ENCODE measurements at places on chromosomes 1 and 21.

- no peak for DNase-seq
Observed at GRCh38 chr1:52576074-52576473, 23.2 kb upstream of the TUT4 start.

DNA sequence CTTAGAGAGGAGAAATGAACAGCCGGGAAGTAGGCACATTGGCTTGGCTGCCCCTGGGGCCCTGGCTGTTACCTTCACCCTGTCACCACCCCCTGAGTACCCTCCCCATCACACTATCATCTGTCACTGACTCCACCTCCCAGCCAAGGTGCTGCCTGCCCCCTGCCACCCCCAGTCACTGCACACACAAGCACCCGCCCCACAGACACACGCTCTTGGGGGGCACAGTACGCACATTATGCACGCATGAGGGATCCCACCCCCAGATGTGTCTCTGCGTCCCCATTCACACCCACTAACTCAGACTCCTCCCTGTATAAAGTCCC is 223.3 kb downstream of the PTPRU start:
- no peak for DNase-seq

GRCh38 chr1:65341381-65341780 is 32.0 kb downstream of the DNAJC6 start:
- no peak for DNase-seq

DNA sequence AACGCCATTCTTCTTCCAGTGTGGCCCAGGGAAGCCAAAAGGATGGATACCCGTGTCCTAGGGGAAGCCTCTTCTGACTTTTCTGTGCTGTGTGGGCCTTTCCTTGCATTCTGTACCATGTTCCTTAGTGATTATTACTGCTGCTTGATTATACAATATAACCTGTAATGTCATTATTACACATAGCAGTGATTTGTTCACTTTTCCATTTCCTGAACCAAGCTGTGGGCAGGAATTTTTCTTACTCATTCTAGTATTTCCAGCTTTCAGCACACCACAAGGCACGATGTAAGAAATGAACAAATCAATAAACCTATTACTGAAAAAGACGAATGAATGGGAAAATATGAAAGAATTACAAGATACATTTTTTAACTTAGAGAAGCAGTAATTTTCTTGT is 8.4 kb upstream of the USP33 start:
- DNase-seq: no peak

- no peak for DNase-seq
Observed at GRCh38 chr1:32766328-32766972, 50.7 kb downstream of the YARS1 start.

DNA sequence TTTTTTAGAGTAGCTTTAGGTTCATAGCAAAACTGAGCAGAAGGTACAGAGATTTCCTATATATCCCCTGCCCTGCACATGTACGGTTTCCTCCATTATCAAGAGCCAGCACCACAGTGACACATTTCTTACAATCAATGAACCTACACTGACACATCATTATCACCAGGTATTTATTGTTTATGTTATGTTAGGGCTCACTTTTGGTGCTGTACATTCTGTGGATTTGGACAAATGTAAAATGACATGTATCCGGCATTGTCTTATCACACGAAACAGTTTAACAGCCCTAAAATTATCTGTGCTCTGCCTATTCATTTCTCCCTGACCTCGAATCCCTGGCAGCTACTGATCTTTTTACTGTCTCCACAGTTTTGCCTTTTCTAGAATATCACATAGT is 93.7 kb upstream of the DPH5 start:
- DNase-seq: no peak

- DNase-seq: no peak
Observed at GRCh38 chr1:151939779-151940178, 30.5 kb upstream of the THEM4 start.

- peak; percentile 87 for DNase-seq
Observed at GRCh38 chr1:30670240-30671060, 52.9 kb downstream of the MATN1 start.

DNA sequence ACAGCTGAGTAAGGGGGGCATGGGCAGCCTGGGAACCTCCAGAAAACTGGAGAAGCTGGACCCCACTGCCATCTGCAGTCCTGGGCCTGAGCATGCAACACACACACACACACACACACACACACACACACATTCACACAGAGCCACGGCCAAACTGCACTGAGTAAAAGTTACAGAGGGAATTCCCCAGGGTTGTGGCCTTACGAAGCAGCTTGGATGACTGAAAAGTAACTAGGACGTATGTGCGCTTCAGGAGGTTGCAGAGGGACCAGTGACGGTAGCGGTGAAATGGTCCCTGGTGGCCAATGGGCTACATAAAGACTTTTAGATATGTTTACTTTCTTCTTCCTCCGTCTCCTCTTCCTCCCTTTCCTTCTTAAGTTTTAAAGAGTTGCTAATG is 232.5 kb upstream of the TMEM51 start:
- DNase-seq: no peak

- no peak for DNase-seq
Observed at GRCh38 chr1:71435951-71436350, 355.1 kb upstream of the ZRANB2 start.

DNA sequence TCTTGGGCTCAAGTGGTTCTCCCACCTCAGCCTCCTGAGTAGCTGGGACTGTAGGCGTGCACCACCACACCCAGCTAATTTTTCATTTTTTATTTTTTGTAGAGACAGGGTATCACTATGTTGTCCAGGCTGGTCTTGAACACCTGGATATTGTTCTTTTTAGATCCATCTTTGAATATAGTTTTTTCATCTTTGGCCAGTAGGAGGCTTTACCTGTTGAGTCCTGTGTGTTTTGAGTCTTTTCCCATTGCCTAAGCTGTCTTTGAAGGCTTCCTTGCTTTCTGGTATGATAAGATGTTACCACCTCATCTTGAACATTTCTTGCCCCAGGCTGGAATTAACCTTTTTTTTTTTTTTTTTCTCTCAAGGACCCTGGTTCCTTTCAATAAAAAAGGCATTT is 387.8 kb upstream of the RUNX1 start:
- no peak for DNase-seq

DNA sequence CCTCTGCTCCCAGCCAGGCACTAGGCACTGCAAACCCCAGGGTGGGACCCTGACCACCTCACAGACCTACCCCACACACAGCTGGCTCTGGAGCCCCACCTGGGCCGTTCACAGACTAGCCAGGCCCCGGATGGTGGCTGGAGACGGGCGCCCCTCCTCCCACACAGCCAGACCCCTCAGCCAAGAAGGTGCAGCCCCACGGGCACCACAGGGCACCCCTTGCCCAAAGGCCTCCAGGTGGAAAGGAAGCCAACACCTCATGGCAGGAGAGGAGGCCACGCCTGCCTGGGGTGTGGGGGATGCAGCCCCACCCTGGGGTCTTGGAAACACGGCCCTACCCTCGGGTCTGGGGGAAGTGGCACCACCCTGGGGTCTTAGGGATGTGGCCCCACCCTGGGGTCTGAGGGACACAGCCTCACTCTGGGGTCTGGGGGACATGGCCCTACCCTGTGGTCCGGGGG is 44.6 kb downstream of the WNT9A start:
- DNase-seq: no peak

- DNase-seq: no peak
Observed at GRCh38 chr1:6801199-6801598, 15.9 kb downstream of the CAMTA1 start.

DNA sequence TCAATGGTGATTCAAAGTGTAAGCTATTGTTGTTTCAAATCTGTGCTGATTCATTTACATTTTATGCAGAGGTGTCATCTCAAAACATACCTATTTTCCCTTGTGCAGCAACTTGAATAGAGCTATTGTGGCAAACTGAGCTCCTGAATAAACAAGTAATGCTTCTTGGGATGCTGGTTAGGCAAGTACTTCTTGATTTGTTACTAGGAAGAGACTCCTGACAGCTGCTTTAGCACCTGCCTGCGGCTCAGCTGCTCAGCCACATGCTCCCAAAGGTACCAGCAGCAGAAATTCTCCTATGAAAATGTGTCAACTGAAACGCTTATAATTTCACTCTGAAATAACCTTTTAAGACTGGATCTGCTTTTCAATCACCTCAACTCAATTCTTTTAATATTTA is 352.3 kb downstream of the RYR2 start:
- no peak for DNase-seq

DNA sequence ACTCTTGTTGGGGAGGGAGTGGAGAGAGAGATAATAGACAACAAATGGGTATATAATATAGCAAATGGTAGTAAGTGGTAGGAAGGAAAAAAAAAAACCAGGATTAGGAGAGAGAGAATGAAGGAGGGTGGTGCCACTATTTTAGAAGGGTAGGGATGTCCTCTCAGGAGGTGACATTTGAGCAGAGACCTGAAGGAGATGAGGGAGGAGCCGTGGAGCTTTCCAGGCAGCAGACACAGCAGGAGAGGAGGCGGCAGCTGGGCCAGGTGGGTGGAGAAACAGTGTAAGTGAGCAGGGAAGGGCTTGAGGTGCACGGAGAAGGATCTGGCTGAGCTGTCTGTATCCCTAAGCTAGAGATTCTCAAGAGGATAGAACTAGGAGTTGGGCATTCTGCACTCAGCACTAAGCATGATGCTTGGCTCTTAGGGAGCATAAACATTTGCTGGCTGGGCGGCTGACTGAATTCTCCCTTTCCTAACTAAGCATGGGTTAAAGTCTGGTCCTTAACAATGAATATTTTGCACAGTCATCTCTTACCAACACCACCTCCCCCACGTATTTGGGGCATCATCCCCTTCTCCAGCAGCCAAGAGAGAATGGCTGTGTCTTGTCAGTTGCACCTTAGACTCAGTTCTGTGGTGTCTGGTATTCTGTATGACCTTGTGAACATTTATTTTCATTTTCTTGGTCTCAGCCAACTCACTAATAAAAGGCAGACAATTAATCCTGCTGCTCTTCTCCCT is 27.6 kb upstream of the SARS1 start:
- DNase-seq: no peak

DNA sequence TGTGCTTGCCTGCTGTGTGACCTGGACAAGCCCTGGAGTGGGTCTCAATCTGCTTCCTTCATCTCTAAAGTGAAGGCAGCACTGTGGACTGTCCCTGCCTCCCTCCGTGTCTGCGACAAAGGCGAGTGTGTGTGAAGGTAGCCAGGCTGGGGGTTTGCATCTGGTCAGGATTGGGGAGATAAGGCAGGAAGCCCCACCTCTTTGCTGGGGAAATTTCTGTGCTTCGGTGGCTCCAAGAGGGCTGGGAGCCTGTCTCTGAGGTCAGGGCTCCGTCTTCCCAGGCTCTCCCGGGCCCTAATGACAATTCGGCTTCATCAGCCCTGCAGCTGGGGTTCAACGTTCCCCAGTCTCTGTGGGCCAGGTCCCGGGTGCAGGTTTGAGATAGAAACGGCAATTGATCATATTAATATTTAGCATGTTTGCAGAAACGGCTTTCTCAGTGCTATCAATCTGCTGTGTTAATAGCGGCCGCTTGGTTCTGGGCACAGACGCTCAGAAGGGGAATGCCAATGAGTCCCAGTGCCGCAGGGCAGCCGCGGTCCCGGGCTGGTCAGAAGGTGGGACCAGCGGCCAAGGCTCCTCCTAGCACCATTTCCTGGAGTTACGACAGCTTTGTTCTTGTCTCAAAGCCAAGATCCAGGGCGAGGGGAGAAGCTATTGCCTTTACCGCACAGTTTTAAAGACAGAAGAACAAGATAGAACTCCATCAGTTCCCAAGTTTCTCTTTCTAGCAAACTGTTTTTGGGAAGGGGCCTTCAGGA is 105.7 kb downstream of the PRDM16 start:
- DNase-seq: no peak

DNA sequence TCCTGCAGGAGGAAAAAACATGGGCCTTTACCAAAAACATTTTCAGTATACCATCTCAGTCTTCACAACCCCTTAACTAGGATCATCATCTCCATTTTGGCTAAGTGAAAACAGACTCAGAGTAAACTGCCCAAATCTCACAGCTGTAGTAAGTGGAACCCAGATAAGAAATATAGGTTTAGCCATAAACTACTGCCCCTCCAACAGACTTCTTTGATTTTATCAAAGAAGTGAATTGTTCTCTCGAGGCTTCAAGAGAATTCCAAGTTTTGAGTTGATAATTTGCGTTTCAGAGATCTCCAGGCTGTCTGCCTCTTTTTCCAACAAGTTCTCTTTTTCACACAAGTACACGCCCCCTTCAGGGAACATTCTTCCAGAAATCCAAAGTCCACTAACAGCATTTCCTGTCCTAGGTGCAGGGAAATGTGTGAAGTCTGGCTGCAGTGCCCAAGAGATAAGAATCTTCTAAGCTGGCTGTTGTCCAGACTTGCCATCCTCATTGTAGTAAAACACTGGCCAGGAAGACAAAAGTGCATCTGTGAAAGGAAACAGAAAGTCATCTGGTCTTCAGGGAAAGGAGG is 30.8 kb downstream of the RNF19B start:
- DNase-seq: peak; percentile 77

- no peak for DNase-seq
Observed at GRCh38 chr1:3998086-3998485, 98.0 kb upstream of the C1orf174 start.

- peak; percentile 70 for DNase-seq
Observed at GRCh38 chr21:15034126-15034853, 30.5 kb downstream of the NRIP1 start.

DNA sequence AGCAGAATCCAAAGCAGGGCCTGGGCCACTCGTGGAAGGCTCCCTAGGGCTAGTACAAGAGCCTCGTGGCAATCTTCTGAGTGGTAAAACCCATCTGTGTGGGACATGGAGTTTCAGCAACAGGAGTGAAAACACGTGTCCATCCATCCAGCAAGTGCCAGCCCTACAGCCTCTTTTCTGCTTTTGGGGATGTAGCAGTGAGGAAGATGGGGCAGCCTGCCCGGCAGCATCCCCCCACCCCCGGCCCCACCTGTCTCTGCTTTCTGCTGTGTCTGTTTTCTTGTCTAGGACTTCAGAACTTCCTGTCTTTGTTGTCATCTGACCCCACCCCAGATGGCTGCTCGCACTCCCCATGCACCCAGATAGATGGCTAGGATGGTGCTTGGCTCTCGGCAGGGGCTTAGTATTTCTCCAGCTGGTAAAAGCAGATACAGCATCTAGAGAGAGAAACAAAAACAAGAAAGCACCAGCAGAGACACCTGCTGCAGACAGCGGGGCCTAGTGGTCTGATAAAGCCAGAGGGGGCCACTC is 1.5 kb downstream of the CPTP start:
- DNase-seq: no peak

DNA sequence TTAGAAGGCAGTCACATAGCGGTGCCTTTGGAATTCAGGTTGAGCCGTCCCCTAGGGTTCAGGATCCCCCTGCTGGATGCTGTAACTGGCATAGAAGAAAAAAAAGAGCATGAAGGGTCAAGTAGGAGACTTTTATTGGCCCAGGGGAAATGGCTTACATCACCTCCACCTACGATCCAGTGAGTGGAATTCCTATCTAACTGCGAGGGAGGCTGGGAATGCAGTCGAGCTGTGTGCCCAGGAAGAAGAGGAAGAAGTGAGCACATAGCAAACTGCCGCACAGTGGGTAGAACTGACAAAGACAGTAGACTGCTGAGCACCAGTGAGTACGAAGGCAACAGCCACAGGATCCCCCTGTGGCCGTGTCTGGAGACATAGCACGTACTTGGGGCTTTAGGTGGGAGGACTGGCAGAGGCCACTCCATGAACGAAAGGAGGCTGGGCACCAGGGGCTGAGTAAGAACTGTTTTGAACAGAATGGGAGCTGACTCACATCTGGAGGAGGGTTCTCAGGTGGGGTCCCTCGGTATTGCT is 79.2 kb downstream of the RNF220 start:
- no peak for DNase-seq
